Activated naive CD4-positive, alpha-beta T cell treated with Interleukin-2 at 50 U/mL for 16 hours (primary cell): ENCODE measurements at places on chromosomes 2 and 18.

DNA sequence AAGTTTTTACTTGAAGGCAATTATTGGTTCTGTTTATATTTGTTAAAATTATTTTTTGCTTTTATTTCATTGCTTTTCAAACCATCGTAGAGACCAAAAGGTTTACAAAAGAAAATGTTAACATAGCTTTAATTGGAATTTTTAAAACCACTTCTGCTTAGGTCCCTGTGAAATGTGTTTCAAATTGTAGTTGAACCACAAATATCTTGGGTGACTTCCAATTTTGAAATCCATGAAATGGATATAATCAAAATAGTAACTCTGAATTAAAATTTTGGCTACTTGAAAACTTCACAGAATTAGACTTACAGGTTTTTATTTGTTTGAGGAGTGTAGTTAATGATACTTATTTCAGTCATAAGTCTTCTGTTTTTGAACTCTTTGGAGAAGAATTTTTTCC, 3.1 kb upstream of the SPAG16 start:
- no peak for DNase-seq

DNA sequence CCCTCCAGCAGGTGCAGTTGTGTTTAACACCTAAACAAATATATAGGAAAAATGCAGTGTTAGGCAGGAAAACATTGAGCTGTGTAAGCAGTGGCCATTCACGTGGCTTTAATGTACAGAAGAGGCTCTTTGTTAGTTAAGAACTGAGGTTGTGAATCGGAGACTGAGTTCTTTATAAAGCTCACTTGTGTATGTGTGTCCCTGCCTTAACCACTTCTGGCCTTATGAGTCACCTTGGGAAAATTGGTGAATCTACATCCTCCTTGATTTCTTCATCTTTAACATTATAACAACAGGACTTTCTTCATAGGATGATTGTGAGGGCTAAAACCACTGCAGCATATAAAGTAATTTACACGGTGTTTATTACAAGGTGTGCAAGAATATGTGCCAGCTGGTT, 188.4 kb upstream of the TPO start:
- no peak for DNase-seq

- DNase-seq = no peak
Observed at GRCh38 chr18:52869349-52869923, 529.4 kb downstream of the DCC start.

DNA sequence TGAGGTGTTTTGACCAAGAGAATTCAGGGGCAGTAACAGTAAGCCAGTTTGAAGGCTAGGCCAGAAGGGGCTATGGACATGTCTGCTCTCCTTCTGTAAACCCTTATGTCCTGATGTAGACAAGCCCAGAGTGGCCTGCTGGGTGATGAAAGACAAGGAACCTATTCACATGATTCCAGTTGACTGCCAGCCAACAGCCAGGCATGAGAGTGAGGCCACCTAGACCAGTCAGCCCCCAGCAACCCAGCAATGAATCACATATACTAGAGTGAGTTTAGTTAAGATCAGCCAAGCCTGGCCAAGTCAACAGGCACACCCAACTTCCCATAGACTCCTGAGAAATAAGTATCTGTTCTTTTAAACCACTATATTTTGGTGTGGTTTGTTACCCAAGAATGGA, 1889.7 kb upstream of the CELF4 start:
- no peak for DNase-seq

DNA sequence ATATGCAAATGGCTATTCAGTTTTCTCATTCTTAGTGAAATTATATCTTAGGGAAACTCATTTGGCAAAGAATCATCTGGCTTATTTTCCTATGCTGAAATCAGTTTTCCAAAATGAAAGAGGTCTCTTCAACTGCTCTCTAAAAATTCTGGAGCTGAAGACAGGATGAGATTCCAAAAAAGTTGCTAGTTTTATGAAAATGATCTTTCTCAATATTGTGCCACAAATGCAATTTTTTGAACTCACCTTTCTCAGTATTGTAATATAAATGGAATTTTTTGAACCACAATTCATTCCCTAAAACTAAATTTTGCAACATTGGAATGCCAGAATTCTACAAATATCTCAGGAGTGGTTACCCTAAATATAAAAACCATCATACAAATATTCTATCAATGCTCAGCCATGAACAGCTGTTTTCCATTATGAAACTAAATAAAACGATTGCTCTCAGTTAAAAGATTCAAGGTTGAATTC, 147.7 kb upstream of the PKDCC start:
- no peak for DNase-seq

DNA sequence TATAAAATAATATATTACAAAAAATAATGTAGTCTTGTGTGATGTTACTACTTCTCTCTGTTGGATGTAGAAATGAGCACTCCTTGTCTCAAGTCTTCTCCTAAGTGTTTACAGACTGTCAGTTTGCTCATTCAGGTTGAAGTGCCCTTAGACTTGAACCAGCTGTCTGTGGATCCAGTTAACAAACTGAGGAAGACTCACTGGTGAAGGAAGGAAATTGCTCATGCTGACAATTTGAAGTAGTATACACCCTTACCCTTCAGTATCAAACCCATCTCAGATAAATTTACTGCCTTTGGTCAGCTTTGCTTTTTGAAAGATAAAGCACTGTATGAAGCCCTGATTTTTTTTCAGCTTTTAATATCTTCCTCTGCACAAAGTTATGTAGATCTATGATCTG, 854.2 kb upstream of the ZEB2 start:
- no peak for DNase-seq

DNA sequence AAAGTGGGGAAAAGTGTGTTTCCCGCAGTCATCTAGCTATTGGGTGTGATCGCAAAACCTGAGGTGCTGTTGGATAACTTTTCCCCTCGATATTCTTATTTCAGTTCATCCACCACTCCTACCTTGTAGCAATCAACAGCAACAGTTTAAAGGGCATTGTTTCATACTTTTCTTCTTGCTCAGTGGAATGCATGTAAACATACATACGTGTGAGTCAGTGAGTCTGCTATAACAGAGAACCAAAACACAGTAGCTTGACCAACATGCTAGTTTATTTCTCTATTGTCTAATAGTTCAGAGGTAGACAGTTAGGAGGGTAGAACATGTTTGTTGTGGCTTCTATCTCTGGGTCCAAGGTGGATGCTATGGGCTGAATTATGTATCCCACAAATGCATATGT, 77.6 kb upstream of the FOXI3 start:
- no peak for DNase-seq

GRCh38 chr2:96195410-96196066, 13.1 kb downstream of the STARD7 start:
- no peak for DNase-seq

DNA sequence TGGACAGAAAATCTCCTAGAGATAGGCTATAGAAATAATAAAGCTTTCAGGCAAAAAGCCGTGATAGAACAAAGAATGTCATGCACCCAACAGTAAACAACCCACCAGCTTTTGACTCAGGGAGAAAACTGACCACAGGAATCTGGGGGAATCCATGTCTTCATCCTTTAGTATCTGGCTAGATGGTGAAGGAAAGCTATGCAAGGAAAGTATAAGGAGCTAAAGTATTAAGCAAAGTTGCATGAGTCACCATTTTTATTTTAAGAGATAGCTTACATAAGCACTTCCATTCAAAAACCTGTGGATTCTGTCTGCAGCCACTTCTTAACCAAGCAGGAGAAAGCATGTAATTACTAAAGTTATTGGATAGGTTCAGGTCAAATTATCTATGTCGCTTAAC, 363.8 kb downstream of the LRP1B start:
- no peak for DNase-seq

DNA sequence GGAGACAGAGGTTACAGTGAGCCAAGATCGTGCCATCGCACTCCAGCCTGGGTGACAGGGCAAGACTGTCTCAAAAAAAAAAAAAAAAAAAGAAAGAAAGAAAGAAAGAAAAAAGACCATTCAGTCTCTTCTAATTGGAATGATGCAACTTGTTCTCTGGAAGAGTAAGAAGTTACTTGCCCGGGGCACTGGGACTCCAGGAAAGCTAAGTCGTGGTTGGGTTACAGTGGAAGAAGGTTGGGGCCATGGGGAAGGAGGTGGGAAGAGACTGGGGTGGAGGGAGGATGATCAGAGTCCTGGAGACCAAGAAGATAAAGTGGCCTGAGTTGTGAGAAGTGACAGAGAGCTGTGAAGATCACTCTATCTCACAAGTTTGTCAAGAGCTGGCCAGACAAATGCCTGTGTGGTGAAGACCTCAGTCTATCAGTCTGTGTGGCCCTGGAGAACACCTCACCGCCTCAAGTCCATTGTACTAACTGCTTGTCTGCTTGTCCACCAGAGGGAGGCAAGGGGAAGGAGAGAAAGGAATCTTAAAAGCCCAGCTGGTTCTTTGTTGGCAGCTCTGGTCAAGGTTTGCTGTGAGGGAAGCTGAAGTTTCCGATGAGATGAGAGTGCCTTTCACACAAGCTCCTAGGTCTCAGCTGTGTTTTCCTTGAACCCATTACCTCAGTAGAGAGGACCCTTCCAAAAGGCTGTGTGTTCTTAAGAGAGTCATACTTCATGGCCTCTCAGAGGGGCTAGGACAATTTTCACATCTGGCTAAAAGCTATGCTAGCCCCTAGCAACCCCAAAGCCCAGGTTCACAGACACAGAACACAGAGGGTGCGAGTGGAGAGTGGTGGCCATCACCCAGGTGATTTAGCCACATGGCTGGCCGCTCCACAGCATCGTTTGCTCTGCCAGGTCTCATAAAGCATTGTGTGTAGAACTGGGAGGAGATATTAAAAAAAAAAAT, 72.0 kb upstream of the TMEM178A start:
- DNase-seq = no peak

- DNase-seq = no peak
Observed at GRCh38 chr2:71713581-71714580, 260.5 kb downstream of the DYSF start.

GRCh38 chr2:204177977-204178522, 241.5 kb downstream of the ICOS start:
- DNase-seq = peak; percentile 74

DNA sequence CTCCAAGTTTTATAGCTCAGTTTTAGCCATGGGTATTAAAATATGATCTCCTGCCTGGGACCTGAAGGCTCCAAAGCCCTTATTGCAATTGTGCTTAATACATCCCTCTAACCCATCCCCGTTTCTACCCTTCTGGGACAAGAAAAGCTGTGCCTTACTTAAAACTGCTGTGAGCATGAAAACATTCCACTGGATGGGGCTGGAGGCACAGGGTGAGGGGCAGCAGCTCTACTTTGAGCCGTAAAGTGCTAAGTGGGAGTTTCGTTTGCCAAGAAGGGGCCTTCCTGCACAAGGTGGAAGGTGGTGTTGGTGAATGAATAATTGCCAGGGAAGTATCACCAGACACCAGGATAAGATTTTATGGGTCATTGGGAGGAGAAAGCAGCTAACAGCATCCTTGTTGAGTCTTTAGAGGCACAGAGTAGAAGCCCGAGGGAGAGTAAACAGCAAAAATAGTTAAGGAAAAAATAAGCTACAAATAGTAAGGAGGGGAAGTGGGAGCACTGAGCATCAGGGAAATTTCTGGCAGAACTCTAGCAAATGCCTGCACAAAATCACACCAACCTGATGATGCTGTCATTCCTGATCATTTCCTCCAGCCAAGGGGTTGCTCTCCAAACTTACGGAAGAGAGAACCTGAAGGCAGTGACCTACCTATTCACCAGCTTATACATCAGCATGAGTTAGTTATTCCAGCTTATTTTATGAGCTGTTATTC, 218.4 kb downstream of the MREG start:
- no peak for DNase-seq

DNA sequence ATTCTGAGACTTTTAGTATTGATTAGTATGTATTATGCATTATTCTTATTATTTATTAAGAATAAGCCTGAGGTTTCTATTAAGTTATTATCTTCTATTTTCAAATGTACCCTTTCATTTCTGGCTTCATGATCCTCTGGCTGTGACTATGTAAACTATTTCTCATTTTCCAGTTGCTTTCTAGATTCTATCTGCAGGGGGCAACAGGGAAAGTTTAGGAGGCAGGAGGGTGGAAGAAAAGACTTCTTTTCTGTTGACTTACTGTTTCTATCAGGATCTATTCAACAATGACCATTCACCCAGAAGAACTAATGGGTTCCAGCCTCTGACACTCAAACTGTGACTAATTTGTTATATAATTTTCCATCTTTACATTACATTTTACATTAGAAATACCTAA, 653.4 kb upstream of the FSHR start:
- DNase-seq = no peak

- no peak for DNase-seq
Observed at GRCh38 chr2:183998797-183999190, 599.5 kb upstream of the ZNF804A start.

DNA sequence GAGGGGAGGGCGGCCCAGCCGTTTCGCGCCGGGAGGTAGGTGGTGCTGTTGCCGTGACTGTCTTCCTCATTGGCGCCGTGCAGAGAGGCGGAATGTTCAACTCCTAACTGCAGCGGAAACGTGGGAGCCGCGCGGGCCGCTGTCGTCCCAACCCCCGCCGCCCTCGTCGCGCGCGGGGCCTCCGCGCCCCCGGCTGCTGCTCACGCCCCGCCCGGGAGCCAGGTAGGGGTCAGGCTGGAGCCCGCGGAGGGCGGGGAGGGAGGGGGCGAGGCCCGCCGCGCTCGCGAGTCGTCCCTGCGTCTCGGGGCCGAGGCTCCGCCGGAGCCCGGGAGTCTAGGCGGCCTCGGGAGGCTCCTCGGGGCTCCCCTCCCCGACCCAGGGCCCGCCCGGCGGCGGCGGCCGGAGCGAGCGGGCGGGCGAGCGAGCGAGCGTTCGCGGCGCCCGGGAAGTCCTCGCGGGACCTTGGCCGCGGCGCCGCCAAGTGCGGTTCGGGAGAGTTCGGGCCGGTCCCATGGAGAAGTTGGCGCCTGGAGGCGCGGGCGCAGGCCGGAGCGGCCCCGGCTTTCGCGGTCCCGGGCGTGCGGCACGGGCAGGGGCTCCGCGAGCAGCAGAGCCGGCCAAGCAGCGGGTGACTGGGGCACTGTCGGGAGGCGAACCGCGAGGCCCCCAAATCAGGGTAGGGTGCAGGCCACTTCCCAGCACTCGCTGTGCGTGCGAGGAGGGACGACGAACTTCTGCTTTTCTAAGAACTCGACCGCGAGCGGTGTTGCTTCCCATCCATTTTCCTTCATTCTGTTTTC, at the start of gene MAP3K20:
MAP3K20 (plus strand) TSS at position 66 of the 800 bp plus-strand sequence. CDS start 15,186 bp downstream, outside the sequence.
- peak; percentile 50 for DNase-seq

GRCh38 chr2:240584486-240585031, 2.0 kb upstream of the CAPN10 start:
- no peak for DNase-seq

DNA sequence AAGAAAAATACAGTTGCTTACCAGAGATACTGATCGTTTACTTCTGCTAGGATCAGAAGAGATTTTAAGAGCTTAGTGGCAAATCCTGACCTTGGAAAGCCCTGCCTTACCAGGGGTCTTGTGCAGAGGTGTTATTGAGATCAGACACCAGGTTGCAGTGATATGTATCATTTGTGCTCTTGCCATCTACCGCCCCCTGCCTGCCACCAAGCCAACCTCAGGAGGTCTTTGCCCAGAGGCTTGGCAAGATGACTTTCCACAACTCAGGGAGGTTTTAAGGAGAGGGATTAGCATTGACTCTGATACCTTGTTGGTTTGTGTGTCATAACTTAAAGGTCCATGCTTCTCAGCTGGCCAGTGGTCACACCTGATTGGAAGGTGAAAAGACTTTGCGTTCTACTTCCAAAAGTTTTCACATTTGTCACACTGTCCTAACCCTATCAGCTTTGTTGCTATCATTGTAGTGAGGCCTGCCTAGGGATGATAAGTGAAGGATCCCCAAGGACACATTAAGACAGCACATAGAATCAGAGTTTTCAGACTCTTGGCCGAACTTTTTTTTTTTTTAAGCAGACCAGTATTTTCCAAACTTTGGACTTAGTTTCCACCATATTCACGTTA, 46.2 kb upstream of the MGAT5 start:
- peak; percentile 66 for DNase-seq
